ENCODE measurements at places on chromosomes 2 and 18.

DNA sequence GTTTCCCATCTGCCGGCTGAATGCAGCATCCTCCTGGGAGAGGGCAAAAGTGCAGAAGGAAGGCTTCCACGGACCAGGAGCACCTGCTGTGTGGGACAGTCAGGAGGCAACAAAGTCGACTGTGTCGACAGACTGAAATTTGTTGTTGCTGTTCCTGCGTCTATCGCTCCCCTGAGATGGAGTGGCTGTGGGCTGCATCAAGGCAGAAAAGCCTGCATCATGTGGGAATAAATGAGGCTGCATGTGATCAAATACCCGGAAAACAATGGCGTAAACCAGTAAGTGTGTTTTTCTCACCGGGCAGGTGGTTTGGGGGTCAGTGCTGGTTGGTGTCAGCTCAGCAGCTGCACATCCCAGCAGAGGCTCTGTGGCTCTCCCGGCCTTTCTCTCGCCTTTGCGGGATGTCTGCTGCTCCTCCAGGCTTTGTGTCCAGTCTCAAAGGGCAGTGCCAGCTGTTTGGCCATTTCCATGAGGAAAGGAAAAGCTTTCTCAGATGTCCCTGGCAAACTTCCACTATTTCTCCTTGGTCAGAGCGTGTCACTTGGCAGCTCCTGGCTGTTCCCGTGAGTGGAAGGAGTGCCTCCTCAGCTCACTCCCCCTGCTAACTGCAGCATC lies 262.4 kb downstream of the NDUFA10 start:
- DNase-seq = no peak

DNA sequence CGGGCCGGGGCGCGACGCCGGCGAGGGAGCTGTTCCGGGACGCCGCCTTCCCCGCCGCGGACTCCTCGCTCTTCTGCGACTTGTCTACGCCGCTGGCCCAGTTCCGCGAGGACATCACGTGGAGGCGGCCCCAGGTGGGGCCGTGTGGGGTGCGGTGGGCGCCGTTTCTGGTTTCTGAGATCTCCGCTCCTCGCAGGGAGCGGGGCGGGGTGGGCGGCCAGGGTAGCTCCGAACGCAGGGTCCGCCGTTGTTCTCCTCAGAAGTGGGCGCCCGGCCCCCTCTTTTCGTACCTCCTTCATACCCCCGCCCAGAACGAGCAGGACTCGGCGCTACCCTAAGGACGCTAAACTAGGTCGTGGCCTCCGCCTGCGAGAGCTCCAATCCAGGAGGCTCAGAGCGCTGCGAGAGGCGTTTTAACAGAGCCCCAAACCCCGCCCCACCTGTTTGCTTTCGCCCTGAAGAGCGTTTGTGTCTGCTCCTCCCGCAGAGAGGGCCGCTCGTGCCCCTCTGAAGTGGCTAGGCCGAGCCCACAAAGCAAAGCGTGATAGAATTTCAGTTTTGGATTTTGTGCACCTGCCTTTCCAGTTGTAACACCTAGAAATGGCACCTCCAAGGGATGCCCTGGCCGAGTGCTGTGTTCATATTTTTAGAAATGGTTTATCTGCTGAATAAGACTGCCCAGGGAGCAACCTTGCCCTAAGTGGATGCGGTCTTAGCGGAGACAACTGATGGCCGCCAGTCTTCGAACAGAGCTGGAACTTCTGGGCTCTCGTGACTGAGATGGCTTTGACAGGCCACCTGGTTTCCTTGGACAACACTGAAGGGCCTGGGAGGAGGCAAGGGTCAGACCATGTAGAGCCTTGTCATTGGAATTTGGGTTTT lies 626 bp downstream of the CAPN10 start:
- peak; percentile 48 for DNase-seq

- no peak for DNase-seq
Measured at GRCh38 chr2:12081481-12082210, 335.2 kb downstream of the LPIN1 start.

DNA sequence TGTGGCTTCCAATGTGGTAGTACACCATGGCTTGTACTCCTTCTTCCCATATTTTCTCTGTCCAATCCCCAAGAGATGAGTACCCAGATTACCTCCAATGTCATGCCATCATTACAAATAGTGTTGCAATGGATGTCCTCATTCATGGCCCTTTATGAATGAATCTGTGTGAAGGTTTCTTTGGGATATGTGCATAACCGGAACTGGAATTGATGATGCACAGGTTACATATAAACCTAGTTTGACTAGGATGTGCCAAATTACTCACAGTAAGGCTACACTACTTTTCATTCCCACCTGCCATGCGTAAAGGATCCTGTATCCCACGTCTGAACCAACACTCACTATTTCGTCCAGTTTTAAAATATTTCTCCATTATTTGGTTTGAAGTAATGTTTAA lies 173.9 kb upstream of the CXCR4 start:
- DNase-seq = no peak

- DNase-seq = no peak
Measured at GRCh38 chr2:216205486-216205885, 96.3 kb downstream of the XRCC5 start.

- DNase-seq = no peak
Measured at GRCh38 chr2:210727549-210727948, 171.2 kb downstream of the CPS1 start.

- no peak for DNase-seq
Measured at GRCh38 chr2:15752552-15753232, 161.0 kb downstream of the DDX1 start.

- no peak for DNase-seq
Measured at GRCh38 chr2:148658807-148659722, 14.5 kb downstream of the EPC2 start.

- no peak for DNase-seq
Measured at GRCh38 chr2:30122362-30122761, 24.4 kb upstream of the YPEL5 start.

- peak; percentile 11 for DNase-seq
Measured at GRCh38 chr2:17470855-17471641, 47.2 kb downstream of the RAD51AP2 start.

DNA sequence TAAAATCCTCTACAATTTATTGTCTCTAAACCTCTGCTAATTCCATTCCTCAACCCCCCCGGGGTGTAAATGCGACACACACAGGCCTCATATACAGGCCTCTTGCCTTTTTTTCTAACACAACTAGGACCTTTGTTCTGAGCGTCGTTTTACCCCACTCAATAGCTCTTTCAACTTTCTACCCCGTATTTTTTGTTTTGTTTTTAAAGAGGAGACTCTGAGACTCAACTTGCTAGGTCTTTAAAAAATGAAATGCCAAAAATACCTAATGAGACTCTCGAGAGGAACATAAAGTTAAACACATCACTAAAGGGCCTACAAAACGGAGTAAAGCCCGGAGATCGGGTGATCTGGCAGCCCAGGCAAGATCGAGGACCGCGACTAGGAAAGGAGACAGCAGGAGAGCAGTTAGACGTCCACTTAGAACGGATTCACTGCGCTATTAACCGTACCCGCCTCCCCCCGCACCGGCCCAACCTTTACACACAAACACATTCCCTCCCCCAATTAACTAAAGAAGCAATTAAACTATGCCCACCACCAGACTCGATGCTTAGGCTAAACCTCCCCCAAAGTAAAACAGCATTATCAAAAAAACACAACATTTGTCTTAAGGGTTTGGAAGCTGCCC lies 1.7 kb downstream of the TRIP12 start:
- no peak for DNase-seq

DNA sequence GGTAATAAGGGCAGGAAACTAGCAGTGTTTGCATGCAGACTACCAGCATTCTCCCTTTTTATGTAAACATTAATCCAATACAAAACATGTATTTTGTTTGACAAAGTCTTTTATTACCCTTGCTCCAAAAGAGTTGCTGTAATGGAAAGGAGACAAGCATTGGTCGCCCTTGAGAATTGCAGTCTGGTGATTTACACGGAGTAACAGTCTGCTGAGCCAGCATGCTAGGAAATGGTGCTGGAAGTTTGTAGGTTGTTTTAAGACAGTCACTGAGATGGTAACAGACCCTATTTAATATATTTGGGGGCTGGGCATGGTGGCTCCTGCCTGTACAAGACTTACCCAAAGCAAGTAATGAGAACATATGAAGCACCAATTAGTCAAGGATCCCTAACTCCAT lies 2.8 kb upstream of the PRKCE start:
- DNase-seq = no peak

- no peak for DNase-seq
Measured at GRCh38 chr2:143128681-143129580, at the start of gene ARHGAP15. ARHGAP15 (plus strand) TSS chr2:143129419.

DNA sequence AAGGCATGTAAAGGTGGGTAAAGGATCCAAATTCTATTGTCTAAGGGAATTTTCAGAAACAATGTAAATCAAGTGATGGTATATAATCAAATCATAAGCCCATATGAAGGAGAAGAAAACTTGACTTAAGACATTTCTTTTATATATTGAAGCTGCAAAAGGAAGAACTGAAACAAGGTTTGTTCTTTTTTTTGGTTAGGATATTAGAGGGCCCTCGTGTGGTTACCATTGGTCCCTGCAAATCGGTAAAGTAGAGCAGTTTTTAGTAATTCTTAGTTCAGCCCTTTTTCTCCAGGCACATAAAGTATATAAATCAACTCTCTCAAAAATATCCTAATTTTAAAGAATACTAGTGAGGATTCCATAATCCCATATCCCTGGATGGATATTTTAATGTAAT lies 105.6 kb upstream of the STK17B start:
- no peak for DNase-seq

GRCh38 chr2:75289771-75290170 lies 90.5 kb upstream of the TACR1 start:
- no peak for DNase-seq

GRCh38 chr2:43250015-43250414 lies 23.6 kb upstream of the ZFP36L2 start:
- no peak for DNase-seq

- no peak for DNase-seq
Measured at GRCh38 chr2:152200565-152201465, 25.3 kb upstream of the STAM2 start.

GRCh38 chr2:144519934-144520731 lies at the start of gene ZEB2:
ZEB2 (minus strand) TSS chr2:144520119; CDS start chr2:144517350, 2,769 bp downstream.
- DNase-seq = peak; percentile 8

DNA sequence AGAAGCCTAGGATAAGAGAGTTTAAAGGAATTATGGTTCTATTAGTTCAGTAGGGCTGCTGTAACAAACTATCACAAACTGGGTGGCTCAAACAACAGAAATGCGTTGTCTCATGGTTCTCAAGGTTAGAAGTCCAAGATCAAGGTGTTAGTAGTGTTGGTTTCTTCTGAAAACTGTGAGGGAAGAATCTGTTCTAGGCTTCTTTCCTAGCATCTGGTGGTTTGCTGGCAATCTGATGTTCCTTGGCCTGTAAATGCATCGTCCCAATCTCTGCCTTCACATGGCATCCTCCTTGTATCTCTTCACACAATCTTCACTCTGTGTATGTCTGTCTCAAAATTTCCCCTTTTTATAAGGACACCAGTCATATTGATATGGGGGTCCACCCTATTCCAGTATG lies 76.3 kb downstream of the MDH1 start:
- DNase-seq = no peak

DNA sequence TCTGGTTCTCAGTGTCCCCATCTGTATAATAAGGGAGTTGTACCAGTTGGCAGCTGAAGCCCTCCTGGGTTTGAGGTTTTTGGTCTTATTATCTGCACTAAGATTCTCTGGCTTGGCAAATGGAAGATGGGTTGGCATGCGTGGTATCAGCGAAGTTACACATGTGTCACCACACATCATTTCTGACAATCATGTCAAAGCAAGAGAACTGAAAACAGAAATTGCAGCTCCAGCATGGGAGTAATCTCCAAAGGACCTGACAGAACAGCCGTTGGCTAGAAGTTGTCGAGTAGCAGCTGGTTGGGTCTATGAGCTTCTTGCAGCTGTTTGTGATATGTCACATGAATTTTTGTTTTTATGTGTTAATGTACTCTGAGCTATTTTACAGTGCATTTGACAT lies 317.4 kb downstream of the SLC4A3 start:
- DNase-seq = no peak

DNA sequence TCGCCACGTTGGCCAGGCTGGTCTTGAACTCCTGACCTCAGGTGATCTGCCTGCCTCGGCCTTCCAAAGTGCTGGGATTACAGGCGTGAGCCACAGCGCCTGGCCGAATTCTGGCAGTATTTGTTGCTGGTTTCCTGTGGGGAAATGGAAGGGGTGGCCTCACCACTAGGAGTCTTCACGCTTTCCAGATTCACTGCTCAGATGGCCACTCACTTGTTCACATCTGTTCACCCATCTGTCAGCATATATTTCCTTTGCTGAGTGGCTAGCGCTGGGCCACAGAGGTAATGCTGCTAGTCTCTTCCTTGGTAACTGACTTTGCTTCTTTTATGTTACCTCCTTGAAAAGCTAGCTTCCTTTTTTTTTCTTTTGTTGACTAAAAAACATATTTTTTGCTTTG lies 27.2 kb downstream of the TMEM177 start:
- no peak for DNase-seq

Measured in NCI-H1092 treated with DMSO at 0.1 percent for 48 hours (cell line).